ENCODE measurements at places on chromosomes 7 and 10.
A peak's percentile ranks its signal among the peaks of the same experiment; 100 is the strongest.

GRCh38 chr7:25765110-25765655, 386.8 kb upstream of the NFE2L3 start:
- DNase-seq, result no peak

GRCh38 chr10:130040817-130041330, 69.8 kb downstream of the C10orf143 start:
- DNase-seq, result no peak

DNA sequence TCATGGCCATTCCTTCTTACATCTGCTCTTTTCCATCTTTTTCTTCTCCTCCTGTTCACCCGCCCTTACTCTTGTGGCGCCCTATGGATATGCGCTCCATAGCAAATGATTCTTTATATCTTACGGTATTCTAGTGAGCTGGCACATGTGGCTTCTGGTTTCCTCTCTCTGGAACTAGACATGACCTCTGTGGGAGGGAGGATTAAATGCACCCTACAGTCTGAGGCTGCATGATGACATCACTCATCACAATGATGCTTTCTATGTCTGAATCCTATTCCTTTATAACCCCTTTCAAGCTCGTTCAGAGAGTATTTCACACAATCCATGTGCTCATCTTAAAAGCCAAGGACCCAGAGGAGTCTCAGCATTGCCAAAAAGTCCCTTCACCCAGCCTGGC, 153.3 kb downstream of the EGFR start:
- DNase-seq, result no peak

GRCh38 chr10:121675344-121675743, 77.1 kb upstream of the FGFR2 start:
- DNase-seq, result no peak

- no peak for DNase-seq
These were observed 14.9 kb downstream of the DYDC2 start for GRCh38 chr10:80371467-80371866.

DNA sequence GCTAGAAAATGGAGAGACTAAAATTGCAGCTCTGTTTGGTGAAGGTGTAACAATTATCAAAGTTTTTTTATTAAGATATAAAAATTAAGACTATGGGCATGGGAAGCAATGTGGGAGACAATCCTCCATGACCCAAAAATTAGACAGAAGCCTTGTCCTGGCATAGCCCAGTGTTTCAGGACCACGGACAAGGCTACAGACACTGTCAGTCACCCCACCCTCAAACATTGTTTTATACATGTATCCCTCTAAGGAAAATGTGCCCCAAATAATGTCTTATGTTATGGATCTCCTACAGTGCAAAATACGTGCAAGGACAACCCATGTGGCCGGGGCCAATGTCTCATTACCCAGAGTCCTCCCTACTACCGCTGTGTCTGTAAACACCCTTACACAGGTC, 24.0 kb downstream of the HABP2 start:
- DNase-seq, result no peak

- DNase-seq, result no peak
These were observed 69.1 kb upstream of the PTER start for GRCh38 chr10:16367621-16368292.

DNA sequence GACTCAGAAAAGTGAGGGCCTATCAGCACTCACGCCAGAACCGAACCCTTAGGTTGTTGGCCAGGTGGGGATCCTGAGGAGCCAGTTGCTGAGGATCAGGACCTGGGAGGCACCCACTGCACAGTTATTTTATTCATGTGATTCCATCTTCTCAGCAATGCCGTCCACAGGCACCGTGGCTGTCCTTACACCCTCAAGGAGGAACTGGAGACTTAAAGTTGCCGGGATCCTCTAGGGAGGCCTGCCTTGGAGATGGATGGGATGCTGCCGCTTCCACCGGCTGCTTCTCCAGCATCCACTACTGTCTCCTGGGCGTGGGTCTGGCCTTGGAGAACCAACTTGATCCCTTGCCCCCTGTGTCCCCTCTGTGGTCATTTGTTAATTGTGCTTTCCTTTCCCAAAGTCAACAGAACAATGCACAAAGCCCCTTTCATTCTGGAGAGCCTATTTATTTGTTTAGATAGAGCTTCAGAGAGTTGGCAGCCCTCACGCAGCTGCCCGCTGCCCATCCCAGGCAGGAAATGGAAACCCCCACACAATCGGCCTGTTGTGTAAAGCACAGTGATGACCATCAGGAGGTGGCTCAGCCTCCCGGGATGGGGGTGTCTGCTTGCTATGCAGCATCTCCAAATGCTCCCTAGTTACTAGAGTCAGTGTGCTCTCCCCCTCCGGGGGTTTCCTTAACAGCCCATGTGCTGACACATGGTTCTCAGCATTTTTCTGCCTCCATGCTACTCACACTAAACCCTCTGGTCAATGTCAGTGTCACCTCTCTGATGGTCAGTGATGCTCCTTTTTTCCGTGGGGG, 52.9 kb upstream of the IGFBP3 start:
- peak; percentile 39 for DNase-seq

DNA sequence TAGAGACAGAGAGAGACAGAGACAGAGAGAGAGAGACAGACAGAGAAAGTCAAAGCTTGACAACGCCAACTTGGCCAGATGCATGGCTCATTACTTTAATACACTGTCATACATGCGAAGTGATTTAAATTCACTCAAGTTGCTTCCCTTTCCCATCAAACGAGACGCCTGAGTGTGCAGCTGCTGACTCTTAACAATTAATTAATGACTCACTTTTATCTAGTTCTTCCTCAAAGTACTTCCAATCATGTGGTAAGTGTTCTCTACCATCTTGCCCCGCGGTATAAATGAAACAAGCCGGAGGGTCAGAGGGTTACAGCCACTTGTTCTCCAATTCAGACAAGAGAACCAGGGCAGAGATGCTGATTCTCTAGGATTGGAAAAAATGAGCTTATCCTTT, 90.8 kb downstream of the SFMBT2 start:
- no peak for DNase-seq

GRCh38 chr7:76069238-76069638, 21.3 kb downstream of the MDH2 start:
- peak; percentile 3 for DNase-seq

DNA sequence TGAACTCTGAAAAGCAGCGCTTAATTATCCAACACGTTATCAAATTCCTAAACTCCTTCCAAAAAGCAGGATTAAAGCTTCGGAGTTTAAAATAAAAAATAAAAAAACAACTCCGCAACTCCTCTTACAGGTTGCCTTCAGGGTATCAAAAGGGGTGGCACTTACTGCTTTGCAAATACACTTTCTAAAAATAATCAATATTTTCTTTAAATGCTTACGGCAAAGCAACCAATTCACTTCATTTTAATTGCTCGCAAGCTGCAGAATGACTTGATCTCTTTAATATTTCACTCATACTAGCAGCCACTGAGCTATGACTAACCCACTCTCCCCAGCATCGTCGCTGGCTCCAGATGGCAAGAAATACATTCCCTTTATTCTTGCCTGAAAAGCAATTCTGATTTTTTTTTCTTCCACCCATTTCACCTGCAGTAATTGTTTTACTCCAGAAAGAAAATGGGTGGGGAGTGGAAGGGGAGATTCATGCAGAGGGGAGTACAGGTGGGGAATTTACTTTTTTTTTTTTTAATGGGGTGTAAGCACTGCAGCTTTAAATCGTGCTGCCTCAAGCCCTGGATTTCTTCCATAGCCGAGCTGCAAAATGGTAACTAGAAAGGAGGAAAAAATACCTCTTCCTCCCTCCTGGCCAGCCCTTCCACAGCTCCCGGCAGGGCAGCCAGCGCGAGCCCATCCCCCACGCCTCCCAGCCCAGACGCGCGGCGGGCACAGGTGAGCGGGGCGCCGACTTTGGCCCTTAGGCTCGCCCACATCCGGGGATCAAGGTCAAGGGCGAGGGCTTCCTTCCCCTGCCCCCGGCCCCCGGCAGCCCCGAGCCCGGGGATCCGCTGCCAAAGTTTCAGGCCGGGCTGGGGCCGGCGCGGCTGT, 54.2 kb upstream of the FHIP2A start:
- DNase-seq, result peak; percentile 9

DNA sequence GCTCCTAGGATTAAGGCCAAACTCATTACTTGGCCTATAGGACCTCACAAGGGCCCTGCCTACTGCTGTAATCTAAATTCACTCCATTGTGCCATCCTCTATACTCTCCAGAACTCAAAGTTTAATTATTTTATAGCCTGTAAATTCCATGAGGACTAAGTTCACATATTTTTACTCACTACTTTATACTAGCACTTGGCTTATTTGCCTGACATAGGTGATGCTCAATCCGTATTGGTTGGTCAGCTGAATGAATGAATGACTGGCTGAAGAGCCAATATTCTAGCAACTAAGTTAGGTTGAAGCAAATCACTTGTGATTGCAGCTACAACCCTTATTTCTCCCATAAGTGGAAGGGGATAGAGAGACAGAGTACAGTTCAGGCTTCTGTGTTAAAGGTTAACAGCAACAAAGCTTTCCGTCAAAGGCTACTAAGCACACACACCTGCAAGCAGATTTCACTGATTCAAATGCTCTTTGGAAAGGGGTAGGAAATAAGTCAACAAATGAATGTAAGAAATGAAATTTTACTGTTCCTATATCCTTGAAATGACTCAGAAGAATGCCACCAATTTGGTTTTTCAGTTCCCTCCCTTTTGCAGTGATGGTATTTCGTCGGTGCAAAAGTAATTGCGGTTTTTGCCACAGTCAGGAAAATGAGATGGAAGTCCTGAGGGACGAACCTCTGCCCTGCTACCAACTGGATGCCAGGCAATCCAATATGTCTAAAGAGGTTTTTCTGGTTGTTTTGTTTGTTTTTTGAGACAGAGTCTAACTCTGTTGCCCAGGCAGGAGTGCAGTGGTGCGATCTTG, 120.7 kb downstream of the COL28A1 start:
- DNase-seq, result no peak

GRCh38 chr7:1848013-1848640, 178.1 kb downstream of the ELFN1 start:
- DNase-seq, result no peak

DNA sequence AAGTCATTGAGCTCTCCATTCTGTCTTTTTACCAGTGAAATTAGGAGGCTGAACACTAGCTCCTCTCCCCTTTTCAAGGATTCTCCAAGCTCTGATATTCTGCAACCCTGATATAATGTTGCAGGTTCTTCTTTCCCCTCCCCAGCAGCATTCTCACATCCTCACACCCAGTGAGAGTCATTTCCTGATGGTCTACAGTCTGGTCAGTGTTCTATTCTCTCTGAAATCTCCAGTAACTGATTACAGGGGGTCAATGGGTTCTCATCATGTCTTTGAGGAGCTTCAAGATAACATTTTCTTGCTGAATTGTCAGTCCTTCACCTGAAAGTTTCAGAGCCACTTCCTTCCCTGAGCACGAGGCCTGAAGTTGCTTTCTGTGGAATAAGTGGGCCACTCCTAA, 299.4 kb downstream of the PTEN start:
- DNase-seq, result no peak

- no peak for DNase-seq
These were observed 356.2 kb downstream of the SDK1 start for GRCh38 chr7:3657206-3657605.

GRCh38 chr10:89646889-89647657, 2.0 kb upstream of the PANK1 start:
- DNase-seq, result no peak

DNA sequence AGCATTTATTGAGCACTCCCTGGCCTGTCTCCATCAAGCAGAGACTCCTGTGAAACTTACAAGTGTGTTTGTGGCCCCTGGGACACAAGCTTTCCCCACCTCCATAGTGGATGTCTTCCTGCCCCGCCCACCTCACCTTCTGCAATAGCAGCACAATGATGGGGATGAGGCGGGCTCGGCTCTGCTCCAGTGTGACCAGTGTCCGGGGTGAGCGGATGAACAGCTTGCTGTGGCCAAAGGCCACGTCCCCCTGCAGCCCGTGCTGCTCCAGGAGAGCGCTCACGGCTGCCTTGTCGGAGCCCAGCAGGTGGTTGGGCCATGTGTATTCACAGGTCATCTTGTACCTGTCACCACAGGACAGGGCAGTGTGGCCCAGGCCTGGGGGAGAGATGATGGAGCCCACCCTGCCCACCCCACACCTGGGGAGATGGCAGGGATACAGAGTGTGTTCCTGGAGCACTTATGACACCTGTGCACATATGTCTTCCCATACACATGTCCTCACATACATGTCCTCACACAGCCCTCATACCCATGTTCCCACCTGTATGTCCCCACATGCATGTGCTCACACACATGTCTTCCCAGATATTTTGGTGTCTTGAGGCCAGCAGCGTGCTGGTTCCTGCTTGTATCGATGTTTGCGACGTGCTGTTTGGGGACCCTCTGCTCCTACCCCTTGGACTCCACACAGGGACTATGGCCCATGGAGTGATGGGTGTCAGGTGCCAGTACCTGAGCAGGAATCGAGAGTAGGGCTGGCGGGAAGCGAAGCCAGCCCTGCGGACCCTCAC, 12.7 kb downstream of the MYO1G start:
- DNase-seq, result no peak

GRCh38 chr10:45460235-45460878, 86.3 kb downstream of the ALOX5 start:
- DNase-seq, result no peak

GRCh38 chr7:100475549-100475948, 3.5 kb downstream of the TSC22D4 start:
- DNase-seq, result no peak

DNA sequence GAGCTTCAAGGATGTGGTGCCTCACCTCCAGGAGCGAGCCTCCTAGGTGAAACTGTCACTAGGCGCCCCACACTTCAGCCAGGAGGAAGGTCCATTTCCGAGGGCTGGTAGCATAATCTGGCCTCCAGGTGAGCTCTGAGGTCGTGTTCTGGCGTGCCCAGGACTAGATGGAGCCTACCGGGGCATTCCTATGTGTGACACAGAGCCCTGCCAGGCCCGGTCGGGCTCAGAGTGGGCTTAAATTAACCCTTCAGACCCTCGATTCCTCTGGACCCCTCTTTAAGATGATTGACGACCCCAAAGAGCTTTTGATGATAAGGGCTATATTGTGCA, 233.1 kb downstream of the EBF3 start:
- no peak for DNase-seq

GRCh38 chr7:40996233-40996677, 706.6 kb downstream of the INHBA start:
- DNase-seq, result no peak

GRCh38 chr7:53993224-53993623, 549.0 kb upstream of the VSTM2A start:
- no peak for DNase-seq
